ENCODE measurements at places on chromosomes 1 and 21.

DNA sequence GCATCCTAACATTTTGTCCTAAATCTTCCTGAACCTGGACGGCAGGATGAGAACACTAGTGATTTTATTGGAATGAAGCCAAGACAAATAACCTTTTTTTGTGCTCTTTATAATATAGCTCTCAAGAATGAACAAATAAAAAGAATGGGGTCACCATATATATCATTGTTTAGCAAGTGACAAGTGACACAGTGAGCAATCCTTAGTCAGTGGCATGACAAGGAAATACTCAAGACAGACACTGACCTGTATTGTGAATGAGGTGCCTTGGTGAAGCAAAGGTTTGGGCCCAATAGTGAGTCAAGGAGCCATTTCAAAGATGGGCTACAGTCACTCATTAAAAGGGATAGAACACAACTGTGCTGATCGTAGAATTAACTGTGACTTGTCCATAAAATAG, 35.7 kb downstream of the PTGFR start:
- no peak for DNase-seq

- no peak for DNase-seq
These were observed 25.3 kb downstream of the ARHGEF16 start for GRCh38 chr1:3479511-3480368.

GRCh38 chr1:208201229-208201628, 43.0 kb downstream of the PLXNA2 start:
- DNase-seq, result no peak

DNA sequence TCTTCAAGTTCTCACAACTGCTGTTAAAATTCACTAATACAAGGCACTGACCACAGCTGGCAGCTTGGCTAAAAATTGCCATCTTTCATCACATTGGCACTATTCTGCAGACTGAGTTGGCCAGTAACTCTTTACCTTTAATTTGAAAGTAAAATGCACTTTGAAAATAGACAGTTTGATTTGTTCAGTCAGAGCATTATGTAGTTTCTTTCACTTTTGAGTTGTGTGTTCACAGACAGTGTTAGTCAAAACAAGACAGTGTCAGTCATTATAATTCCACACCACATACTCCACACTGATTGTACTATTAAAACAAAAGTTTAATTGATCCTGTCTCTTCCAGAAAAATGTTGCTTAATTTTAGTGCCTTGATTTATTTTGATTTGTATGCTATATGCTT, 160.7 kb downstream of the SDCCAG8 start:
- DNase-seq, result no peak

- no peak for DNase-seq
These were observed 23.9 kb upstream of the SLC44A3 start for GRCh38 chr1:94796266-94796665.

DNA sequence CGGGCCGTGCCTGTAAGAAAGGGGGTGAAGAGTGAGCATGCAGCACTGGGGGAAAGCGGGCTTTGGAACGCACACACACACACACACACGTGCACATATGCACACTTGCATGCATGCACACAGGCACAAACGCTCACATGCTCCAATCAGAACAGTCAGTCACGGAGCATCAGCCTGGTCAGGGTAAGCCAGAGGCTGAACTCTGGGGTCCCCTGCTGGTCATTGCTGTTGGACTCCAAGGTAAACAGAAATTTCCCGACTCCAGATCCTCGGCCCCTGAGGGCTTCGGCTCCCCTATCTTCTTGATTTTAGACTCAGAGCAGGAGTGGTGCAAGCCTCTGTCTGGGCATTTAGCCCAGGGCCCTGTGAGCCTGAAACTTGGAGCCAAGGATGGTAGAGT, 54.2 kb downstream of the SYT2 start:
- no peak for DNase-seq

DNA sequence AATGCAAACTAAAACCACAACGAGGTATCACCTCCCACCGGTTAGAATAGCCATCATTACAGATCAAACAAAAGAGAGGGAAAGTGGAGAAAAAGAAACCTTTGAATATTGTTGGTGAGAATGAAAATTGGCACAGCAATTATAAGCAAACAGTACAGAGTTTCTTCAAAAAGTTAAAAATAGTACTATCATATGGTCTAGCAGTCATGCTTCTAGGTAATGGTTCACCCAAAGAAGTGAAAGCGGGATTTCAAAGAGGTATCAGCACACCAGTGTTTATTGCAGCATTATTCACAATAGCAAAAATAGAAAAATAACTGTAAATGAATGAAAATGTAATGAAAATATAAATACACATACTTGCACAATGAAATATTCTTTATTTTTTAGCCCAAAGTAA, 8.2 kb downstream of the OR2T10 start:
- DNase-seq, result no peak

DNA sequence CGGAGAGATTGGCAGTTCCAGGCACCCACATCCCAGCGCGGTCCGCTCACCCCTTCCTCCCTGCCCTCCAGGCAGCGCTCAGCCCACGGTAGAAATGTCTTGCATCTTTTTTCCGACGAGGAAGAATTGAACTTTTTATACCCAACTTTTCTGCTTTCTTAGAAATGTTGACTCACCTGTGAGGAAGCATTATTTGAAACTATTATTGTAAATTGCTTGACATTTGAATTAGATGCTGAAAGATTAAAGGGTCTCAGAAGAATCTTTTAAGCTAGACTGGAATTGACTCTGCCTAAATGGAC, 912 bp upstream of the SIPA1L2 start:
- DNase-seq, result no peak

DNA sequence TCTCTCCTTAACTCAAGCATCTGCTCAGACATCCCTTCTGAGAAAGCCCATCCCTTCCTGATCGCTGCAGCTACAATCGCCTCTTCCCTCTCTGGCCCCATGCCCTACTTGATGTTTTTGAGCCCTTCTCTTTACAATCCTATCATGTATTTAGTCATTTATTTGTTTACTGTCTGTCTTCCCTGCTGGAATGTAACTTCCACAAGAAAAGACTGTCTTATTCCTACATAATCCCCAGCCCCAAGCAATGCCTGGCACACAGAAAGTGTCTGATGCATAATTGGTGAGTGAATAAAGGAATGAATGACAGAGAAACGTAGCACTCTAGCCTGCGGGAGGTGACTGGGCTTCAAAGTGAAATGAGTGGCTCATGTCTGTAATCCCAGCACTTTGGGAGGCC, 25.4 kb downstream of the ECE1 start:
- DNase-seq, result no peak

DNA sequence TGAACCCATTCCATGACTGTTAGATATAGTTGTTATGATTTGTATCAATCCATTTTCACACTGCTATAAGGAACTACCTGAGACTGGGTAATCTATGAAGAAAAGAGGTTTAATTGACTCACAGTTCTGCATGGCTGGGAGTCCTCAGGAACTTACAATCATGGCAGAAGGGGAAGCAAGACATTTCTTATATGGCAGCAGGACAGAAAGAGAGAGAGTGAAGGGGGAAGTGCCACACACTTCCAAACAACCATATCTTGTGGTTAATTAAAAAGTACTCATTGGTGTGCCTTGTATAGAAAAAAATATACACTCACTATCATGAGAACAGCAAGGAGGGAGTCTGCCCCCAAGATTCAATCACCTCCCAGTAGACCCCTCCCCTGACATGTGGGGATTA, 137.6 kb upstream of the NBPF11 start:
- DNase-seq, result no peak

GRCh38 chr21:43864313-43864961, 586 bp upstream of the AGPAT3 start:
- peak; percentile 15 for DNase-seq

- no peak for DNase-seq
These were observed 629.5 kb downstream of the LMO4 start for GRCh38 chr1:87958201-87958600.

- no peak for DNase-seq
These were observed 13.1 kb upstream of the PRRC2C start for GRCh38 chr1:171472183-171472647.

GRCh38 chr1:185566995-185567394, 167.2 kb upstream of the HMCN1 start:
- peak; percentile 80 for DNase-seq

DNA sequence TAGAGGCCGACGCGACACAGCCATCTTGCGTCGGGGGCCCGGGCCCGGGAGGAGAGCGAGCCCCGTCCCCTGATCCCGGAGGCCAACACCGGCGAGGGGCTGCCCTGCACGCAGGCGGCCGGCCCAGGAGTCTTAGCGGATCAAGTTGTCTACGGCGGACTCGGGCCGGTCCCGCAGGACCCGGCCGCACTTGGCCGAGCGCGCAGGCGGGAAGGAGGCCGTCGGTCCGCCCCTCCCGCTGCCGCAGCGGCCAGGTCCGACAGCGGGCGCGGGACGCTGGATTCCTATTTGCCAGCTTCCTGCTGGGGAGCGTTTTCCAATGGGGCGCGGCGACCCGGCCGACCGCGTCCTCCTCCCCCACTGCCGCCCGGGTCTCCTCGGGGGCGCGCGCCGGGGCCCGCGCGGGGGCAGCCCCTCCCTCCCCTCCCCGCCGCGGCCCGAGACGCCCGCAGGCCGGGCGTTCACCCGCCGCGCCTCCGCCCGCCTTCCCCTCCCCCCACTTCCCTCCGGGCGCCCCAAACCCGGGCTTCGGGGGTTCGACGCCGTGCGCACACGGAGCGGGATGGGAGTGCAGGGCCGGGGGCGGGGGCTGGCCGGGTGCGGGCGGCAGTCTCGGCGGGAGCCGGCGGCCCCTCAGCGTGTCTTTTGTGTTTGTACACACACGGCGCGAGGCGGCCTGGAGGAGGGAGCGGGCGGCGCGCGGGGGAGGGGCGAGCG, 517 bp upstream of the H3-3A start:
- DNase-seq, result peak; percentile 48

GRCh38 chr1:89708751-89709375, 75.9 kb downstream of the LRRC8C start:
- DNase-seq, result no peak

DNA sequence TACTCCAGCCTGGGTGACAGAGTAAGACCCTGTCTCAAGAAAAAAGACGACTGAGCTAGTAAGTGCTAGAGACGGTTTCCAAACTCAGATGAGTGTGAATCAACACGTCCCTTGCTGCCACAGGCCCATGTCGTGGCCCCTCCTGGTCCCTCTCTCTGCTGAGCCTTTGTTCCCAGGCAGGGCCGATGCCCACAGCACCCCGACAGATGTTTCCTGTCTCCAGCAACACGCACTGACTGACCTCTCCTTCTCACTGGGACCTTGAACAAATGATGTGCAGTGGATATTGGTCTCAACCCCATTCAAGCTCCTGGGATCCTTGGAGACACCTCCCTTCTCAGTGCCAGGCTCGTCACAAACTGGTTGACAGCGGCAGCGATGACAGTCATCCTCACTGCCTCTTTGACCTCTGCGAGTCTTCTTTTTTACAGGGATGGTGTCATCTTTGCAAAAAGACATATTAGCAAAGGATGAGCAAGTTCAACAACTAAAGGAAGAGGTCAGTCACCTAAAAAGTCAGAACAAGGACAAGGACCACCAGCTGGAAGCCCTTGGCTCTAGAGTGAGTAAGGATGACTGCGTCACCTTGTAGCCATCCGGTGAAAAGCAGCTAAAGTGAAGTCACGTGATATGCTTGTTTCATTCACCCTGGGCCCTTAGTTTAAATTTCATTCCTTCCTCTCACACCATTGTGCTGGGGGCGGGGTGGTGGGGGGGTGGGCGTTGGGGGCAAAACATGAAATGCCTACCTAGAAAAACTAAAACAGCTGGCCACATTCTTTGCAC, 65.8 kb downstream of the FHAD1 start:
- no peak for DNase-seq

DNA sequence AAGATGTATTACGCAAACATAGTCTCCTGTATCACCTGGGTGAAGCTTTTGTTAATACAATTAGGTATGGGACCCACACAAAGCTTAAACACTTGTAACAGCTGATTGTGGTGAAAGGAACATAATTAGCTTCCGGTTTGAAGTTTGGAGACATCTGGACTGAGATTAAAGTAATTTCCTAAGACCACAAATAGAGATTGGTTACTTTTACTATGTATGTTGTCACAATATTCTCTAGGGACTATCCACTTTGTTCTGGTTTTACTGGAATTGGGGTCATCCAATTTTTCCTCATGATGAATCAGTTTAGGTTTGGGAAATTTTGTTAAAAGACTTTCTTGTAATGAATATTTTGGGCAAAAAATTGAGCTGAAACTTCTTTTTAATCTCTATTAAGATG, 71.8 kb upstream of the SAMSN1 start:
- DNase-seq, result no peak

DNA sequence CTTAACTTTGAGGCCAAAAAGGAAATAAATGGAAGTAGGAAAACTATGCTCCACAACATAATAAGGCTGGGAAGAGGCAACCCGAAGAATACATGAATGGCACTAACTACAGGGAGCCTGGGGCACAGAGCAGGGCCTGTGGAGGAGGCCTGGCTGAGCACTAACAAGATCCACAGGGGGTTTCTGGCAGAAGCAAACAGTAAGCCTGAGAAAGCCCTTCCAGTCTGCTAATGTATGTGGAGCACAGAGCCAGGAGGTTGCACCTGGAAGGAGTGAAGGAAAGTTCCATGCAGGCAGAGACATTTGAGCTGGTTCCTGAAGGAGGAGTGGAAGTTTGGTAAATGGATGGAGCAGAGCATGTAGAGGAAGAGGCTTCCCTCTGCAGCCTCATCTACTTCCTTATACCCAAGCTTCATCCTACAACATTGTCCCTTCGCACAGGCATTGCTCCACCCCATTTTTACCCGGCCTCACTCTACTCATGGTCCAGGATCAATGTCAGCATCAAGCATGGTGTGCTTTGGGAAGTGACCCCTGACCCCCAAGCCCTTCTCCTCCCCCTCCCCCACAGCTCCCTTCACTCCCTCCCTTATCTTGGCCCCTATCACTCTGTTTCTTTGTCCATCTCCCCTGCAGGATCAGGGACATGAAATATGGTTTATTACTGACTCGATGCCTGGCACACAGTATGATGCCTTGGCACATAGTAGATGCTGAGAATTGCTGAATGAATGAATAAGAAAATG, 23.3 kb downstream of the SHISA4 start:
- no peak for DNase-seq

DNA sequence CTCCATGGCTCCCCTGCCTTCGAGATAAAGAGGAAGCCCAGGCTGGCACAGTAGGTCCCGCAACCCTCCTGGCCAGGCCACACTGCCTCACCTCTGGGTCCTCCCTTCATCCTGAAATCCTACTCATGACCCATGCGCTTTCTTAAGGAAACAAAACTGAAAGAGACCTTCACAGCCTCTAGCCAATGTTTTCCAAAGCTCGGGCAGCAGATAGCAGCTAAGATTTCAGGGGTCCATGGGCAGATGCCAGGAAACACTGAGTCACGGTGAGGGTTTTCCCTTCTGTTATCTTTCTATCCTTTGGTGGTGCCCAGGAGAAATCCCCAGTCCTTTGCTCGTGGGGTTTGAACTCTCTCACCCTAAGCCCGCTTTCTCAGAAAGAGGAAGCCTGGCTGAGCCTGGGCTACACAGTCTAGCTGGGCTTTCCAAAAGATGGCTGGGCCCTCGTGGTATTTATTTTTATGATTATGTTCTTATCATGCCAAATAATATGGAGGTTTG, 26.6 kb downstream of the TTC39A start:
- no peak for DNase-seq

- no peak for DNase-seq
These were observed 9.0 kb downstream of the SOX13 start for GRCh38 chr1:204081791-204082513.

- DNase-seq, result no peak
These were observed 22.2 kb downstream of the SLC2A1 start for GRCh38 chr1:42936309-42937078.

Measured in activated CD4-positive, alpha-beta T cell treated with anti-CD3 and anti-CD28 coated beads, Interleukin-2, amount 10 ng/mL, durations not matched to agents 7 days and 5 days (primary cell).